ENCODE measurements at places on chromosomes 6 and 20. TPM values are rescaled to one million over a fixed set of nuclear protein-coding genes. Genes with fewer than 3 reads are reported as not detected.
A peak's percentile ranks its signal among the peaks of the same experiment; 100 is the strongest.

- H3K4me3 ChIP-seq, result no peak overlapping the region
- H3K4me1 ChIP-seq, result no peaks in the 10 kb centered on the region
- no peaks in the 10 kb centered on the region for H3K36me3 ChIP-seq
- H3K27me3 ChIP-seq, result 0 out of 2 replicates have a peak, but pooled peaks cover 3% of the 10 kb centered on the region
- DNase-seq, result no peak
- H3K27ac ChIP-seq, result no peak overlapping the region
These were observed 268.3 kb upstream of the ARID1B start for GRCh38 chr6:156508923-156509322.

GRCh38 chr6:46510651-46511050 lies 19.4 kb upstream of the RCAN2 start:
- H3K27ac ChIP-seq, result no peak overlapping the region
- H3K4me3 ChIP-seq, result no peak overlapping the region
- no peaks in the 10 kb centered on the region for H3K36me3 ChIP-seq
- DNase-seq, result peak; percentile 66
- no peaks in the 10 kb centered on the region for H3K27me3 ChIP-seq

DNA sequence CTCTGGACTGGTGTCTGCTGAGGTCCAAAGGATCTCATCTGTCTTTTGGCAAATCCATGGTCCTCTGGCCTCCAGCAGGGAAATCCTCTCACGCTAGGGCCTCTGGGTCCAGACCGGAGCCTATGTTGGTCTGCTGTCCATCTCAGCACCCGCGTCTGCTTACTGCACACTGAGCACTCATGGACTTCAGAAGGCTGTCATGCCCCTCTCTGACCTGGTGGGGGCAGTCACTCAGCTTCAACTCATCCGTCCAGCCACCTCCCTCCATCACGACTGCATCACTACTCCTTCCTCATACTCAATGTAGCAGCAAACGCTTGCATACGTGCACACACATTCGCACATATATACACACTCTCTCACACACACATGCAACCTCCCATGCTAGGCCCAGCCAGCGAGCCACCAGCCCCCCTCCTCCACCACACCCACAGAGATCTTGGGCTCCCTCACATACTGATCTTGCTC lies 33.3 kb downstream of the GABRR2 start:
- no peaks in the 10 kb centered on the region for H3K4me1 ChIP-seq
- H3K36me3 ChIP-seq, result no peaks in the 10 kb centered on the region
- no peak overlapping the region for H3K27ac ChIP-seq
- H3K27me3 ChIP-seq, result peaks cover 12% of the 10 kb centered on the region

GRCh38 chr6:154515826-154516225 lies 5.3 kb upstream of the CNKSR3 start:
- H3K4me3 ChIP-seq, result peak overlapping the region; percentile 59
- H3K27me3 ChIP-seq, result no peaks in the 10 kb centered on the region
- no peak overlapping the region for H3K27ac ChIP-seq

IL20RA gene
- polyA plus RNA-seq, result not detected

WFDC10B gene
- not detected for polyA plus RNA-seq

PDYN gene
- not detected for polyA plus RNA-seq
